ENCODE measurements at places on chromosomes 11 and 22.

DNA sequence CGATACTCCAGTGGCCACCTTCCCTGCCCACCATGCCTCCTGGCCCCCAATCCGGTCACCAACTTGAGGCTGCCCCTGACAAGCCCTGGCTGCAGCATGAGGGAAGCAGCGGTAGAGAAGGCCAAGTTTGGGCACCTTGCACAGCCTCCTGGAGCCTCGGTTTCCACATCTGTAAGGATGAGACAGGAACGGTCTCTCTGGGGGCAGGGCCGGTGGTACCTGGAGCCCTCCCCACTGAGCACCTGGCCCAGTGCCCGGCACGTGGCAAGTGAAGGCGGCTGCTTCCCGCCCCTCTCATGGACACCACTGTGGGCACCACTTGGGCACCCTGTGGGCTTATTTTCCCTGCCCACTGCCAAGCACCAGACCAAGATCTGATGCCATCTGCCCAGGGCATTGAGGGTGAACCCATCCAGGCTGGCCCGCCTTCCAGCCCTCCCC is 77.8 kb downstream of the CDKN1C start:
- DNase-seq = no peak

GRCh38 chr11:78139422-78140391 is at the start of gene ALG8:
ALG8 (minus strand) TSS chr11:78139626; CDS start chr11:78139588, 38 bp downstream.
- DNase-seq = peak; percentile 97

DNA sequence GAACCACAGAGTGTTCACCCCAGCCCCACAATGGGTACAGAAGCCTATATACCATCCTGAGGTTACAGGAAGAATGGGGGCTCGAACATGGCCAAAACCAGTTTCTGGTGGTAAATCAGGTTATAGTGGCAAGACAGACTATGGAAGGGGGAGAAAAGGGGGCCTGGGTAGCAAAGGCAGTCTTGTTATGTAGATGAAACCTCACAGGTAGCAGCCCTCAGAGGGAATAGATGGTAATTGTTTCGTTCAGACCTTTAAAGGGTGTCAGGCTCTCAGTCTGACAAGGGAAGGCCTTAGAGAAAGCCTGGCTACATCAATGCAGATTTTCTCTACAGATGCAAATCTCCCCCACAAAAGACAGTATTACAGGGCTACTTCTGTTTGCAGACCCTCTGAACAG is 3.4 kb downstream of the CAPN1 start:
- no peak for DNase-seq

- DNase-seq = no peak
Measured at GRCh38 chr11:78168539-78169477, 19.6 kb downstream of the KCTD21 start.

DNA sequence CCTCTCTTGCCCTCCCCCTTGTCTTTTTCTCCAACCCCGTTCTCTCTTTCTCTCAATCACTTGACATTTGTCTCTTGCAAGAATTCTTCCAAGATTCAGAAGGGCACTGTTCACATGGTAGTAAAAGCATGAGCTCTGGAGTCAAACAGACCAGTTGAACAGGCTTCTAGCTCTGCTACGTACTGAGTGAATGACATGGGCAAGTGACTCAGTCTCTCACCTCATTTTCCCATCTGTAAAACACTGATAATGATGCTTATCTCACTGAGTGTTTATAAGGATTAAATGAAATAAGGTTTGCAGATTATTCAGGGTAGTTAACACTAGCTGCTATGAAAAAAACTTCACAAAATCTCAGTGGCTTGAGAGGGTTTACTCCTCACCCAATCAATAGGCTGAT is 5.9 kb upstream of the IL10RA start:
- DNase-seq = no peak

GRCh38 chr11:118953265-118953664 is 2.8 kb upstream of the UPK2 start:
- no peak for DNase-seq

DNA sequence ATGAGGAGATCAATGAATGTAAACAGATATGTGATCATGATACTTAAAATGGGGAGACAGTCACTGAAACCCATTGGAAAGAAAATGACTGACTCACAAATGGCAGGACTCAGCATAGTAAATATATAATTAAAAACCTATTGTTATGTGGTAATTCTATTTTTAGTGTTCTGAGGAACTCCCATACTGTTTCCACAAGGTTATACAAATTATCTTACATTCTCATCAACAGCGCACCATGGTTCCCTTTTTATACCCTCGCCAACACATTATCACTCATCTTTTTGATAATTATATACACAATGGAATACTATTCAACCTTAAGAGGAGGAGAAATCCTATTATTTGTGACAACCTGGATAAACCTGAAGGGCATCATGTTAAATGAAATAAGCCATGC is 17.1 kb downstream of the OR5B21 start:
- DNase-seq = no peak

- no peak for DNase-seq
Measured at GRCh38 chr11:32231909-32232493, 141.1 kb downstream of the RCN1 start.

- no peak for DNase-seq
Measured at GRCh38 chr11:32062540-32062939, 28.3 kb upstream of the RCN1 start.
